ENCODE measurements at places on chromosomes 11 and 22.
A peak's percentile ranks its signal among the peaks of the same experiment; 100 is the strongest.

- H3K36me3 ChIP-seq: peaks cover 3% of the 10 kb centered on the region
- no peak for DNase-seq
- H3K27ac ChIP-seq: no peak overlapping the region
- H3K27me3 ChIP-seq: no peaks in the 10 kb centered on the region
- H3K4me1 ChIP-seq: no peaks in the 10 kb centered on the region
Observed at GRCh38 chr22:37971475-37972434, 12.6 kb downstream of the SOX10 start.

GRCh38 chr22:43228330-43228729, 41.4 kb upstream of the TTLL12 start:
- H3K4me1 ChIP-seq: no peaks in the 10 kb centered on the region
- H3K27me3 ChIP-seq: no peaks in the 10 kb centered on the region
- H3K4me3 ChIP-seq: no peak overlapping the region
- no peaks in the 10 kb centered on the region for H3K36me3 ChIP-seq
- no peak for DNase-seq
- no peak overlapping the region for H3K27ac ChIP-seq

DNA sequence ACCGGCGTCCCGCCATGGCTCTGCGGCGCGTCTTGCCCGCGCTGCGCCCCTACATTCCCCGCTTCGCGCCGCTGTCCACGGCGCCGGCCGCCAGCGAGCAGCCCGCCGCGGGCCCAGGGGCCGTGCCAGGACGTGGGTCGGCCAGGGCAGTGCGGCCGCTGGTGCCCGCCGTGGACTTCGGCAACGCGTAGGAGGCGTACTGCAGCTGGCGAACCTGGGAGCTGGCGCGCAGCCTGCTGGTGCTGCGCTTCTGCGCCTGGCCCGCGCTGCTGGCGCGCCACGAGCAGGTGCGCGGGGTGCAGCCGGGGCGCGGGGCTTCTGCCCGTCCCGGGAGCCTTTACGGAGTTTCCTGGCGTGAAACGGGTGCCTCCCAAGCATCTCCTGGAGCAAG, 20.1 kb downstream of the DGCR6L start:
- no peak for DNase-seq
- H3K4me3 ChIP-seq: peak overlapping the region; percentile 63
- H3K36me3 ChIP-seq: no peaks in the 10 kb centered on the region
- H3K4me1 ChIP-seq: peaks cover 3% of the 10 kb centered on the region
- H3K27ac ChIP-seq: peak overlapping the region; percentile 45

- H3K27me3 ChIP-seq: no peaks in the 10 kb centered on the region
- H3K4me3 ChIP-seq: no peak overlapping the region
- DNase-seq: no peak
- H3K36me3 ChIP-seq: no peaks in the 10 kb centered on the region
- H3K4me1 ChIP-seq: peaks cover 88% of the 10 kb centered on the region
- H3K27ac ChIP-seq: no peak overlapping the region
Observed at GRCh38 chr11:44570411-44571155, 5.1 kb downstream of the CD82 start.

DNA sequence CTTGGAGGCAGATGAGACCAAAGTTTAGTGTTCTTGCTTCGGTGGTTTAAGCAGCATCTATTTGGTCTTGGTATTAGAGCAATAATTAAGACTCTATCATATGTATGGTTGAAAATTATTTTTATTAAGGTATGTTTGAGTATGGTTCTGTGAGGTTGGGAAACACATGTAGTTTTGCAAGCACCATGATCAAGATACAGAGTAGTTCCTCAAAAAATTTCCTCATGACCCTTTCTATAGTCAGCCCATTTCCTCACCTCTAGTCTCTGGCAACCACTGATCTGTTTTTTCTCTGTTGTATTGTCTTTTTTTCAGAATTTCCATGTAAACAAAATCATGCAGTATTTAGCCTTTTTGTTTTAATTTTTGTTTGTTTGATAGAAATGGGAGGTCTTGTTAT, 18.4 kb downstream of the MTMR3 start:
- peaks cover 4% of the 10 kb centered on the region for H3K4me1 ChIP-seq
- DNase-seq: no peak
- H3K27ac ChIP-seq: no peak overlapping the region
- H3K27me3 ChIP-seq: no peaks in the 10 kb centered on the region
- H3K36me3 ChIP-seq: no peaks in the 10 kb centered on the region

DNA sequence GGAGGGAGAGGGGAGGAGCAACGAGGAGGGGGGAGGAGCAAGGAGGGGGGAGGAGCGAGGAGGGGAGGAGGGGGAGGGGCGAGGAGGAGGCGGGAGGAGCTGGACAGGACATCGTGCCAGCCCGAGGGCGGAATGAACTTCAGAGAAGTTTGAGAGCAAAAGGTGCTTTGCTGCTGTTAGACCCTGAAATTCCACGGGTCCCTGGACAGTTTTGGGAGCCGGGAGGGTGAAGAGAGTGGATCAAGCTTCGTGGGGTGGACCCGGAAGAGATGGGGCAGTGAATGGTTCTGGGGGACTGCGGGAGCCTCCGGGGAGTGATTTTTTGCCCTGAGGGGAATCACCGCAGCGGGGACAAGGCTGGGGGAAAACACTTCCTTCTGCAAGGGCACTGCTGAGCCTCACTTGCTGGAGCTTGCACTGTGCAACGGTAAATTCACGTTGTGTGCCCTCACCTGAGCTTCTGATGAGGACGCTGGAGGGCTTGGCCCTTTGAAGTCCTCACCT, 10.7 kb upstream of the NLRP6 start:
- no peaks in the 10 kb centered on the region for H3K36me3 ChIP-seq
- H3K27ac ChIP-seq: peak overlapping the region; percentile 80
- peaks cover 26% of the 10 kb centered on the region for H3K4me1 ChIP-seq
- peak; percentile 41 for DNase-seq
- H3K4me3 ChIP-seq: peak overlapping the region; percentile 59

DNA sequence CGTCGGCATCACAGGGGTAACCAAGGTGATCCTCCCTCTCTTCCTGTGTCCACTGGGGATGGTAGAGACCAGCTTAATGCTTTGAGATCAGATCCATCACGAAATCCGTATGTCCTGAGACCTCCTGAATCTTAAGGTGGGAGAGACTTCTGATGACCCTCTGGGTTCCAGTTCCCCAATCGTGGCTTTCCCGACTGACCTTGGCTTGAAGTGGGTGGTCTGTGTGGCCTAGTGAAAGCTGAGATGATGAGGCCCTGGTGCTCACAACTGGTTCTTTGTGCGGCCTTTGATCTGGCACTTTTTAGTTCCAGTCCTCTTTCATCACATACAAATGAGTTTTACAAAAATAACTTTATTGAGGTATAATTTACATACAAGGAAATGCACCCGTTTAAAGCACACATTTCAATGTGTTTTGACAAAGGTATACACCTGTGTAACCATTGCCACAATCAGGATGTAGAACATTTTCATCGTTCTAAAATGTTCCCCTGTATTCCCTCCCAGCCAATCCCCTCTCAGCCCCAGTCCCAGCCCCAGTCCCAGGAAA, 6.1 kb downstream of the MIAT start:
- no peaks in the 10 kb centered on the region for H3K36me3 ChIP-seq
- H3K4me1 ChIP-seq: peaks cover 30% of the 10 kb centered on the region
- H3K27ac ChIP-seq: no peak overlapping the region
- no peak for DNase-seq
- no peaks in the 10 kb centered on the region for H3K27me3 ChIP-seq

- H3K27ac ChIP-seq: peak overlapping the region; percentile 81
- no peak for DNase-seq
- no peak overlapping the region for H3K4me3 ChIP-seq
- H3K27me3 ChIP-seq: no peaks in the 10 kb centered on the region
- H3K4me1 ChIP-seq: peaks cover 47% of the 10 kb centered on the region
Observed at GRCh38 chr11:67284811-67285540, 4.1 kb upstream of the ANKRD13D start.

DNA sequence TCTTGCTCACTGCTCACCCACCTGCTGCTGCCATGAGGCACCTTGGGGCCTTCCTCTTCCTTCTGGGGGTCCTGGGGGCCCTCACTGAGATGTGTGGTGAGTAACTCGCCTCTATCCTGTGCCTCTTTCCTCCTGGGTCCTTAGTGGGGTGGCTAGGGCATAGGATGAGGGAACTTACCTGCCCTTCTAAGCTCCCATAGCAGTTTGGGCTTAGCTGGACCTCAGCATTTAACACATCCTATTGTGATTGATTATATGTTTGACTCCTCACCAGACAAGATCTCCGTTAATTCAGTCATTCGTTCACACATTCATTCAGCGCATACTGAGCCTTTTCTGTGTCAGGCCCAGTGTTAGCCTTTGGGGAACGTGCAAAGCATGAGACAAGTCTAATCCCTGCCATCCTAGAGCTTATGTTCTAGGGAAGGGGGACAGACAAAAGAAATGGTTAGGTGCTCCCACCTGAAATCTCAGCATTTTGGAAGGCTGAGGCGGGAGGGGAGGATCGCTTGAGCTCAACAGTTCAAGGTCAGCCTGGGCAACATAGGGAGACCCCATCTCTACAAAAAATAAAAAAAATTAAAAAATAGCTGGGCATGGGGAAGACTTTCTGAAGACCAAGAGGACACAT, 441 bp downstream of the TCN2 start:
- no peak for DNase-seq
- no peaks in the 10 kb centered on the region for H3K36me3 ChIP-seq
- H3K27me3 ChIP-seq: no peaks in the 10 kb centered on the region
- peak overlapping the region; percentile 81 for H3K4me3 ChIP-seq

GRCh38 chr11:64198511-64198910, 8.0 kb upstream of the FERMT3 start:
- H3K4me1 ChIP-seq: no peaks in the 10 kb centered on the region
- H3K4me3 ChIP-seq: no peak overlapping the region
- no peaks in the 10 kb centered on the region for H3K27me3 ChIP-seq
- H3K27ac ChIP-seq: no peak overlapping the region

DNA sequence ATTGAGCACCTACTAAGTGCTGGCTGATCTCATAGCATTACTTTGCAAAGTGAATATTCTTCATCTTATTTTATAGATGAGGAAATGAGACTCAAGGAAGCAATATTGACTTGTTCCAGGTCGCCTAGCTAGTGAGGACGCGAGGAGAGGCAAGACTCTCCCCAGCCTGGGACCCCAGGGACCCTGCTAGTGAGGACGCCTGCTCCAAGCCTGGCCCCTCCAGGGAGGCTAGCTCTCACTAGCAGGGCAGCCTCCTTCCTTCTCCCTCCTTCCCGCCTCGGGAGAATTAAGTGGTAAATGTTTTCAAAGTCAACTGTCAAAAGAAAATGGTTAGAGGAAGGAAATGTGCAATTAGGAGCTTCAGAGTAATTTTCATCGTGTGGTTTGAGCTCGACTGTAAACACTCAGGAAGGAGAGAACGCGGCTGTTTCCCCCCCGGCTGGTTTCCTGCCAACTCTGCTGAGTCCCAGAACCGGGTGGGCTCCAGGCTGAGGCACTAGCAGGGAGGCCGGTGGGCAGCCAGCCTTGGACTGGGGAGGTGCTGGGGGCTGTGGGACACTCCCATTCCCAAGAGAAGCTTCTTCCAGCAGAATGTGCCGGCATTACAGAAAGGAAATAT, 17.9 kb downstream of the MYEOV start:
- H3K27me3 ChIP-seq: no peaks in the 10 kb centered on the region
- DNase-seq: peak; percentile 31
- H3K36me3 ChIP-seq: no peaks in the 10 kb centered on the region
- H3K4me1 ChIP-seq: peaks cover 23% of the 10 kb centered on the region
- H3K4me3 ChIP-seq: peak overlapping the region; percentile 43

GRCh38 chr11:65279741-65280440, 18.1 kb downstream of the POLA2 start:
- no peak overlapping the region for H3K4me3 ChIP-seq
- no peak overlapping the region for H3K27ac ChIP-seq
- peaks cover 74% of the 10 kb centered on the region for H3K36me3 ChIP-seq
- DNase-seq: no peak
- no peaks in the 10 kb centered on the region for H3K27me3 ChIP-seq
- H3K4me1 ChIP-seq: no peaks in the 10 kb centered on the region

DNA sequence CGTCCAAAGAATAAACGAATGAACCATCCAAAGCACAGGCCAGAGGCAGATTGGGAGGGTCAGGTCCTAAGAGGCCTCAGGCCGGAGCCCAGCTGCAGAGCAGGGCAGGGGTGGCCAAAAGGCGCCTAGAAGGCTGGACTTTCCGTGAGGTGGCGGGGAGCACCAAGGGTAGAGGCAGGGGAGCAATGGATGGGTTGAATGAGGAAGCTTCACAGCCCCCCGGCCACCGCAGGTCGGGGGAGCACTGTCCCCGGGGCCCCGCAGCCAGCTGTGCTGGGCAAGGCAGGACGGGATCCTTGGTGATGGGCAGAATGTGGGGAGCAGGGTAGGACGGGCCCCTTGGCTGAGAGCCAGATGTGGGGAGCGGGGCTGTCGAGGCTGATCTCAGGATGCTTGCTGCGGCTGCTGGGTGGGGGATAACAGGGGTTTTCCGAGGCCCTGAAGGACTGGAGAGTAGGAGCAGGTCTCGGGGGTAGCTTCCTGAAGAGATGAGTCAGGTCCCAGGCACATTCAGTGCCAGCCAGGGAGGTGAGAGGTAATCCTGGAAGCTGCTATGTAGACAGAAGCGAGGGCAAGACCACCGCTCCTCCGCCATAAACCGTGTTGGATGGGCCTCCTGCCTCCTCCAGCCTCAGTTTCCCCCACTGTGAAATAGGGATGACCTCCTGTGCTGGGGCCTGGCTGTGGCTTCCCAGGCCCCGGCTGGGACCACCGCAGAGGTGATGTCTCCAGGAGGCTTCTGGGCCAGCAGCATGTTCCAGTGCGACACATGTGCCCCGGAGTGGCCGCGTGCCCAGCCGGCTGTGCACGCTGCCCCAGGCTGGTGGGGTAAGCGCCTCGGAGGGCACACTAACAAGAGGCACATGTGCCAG, 34.6 kb upstream of the KCNQ1OT1 start:
- no peaks in the 10 kb centered on the region for H3K27me3 ChIP-seq
- no peak overlapping the region for H3K4me3 ChIP-seq
- H3K36me3 ChIP-seq: no peaks in the 10 kb centered on the region
- no peak for DNase-seq

DNA sequence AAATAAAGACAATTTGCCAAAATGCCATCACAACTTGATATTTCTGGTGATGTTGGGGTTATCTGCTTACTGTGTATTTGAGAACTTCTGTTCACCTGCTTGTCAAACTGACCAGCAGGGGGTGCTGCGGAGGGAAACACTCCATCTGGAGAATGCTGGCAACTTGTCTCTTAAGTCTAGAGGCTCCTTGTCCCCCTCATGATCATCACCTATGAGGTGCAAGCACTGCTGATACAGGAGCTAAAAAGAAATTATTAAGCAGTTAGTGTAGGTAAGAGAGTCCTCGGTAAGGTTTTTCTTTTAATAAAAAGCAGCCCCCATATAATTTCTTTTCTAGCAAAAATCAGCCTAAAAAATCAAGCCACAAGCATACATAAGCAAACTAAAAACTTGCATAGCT, 32.7 kb upstream of the GLYATL1B start:
- H3K27ac ChIP-seq: no peak overlapping the region
- H3K4me3 ChIP-seq: no peak overlapping the region
- no peaks in the 10 kb centered on the region for H3K27me3 ChIP-seq
- H3K36me3 ChIP-seq: no peaks in the 10 kb centered on the region
- peak; percentile 56 for DNase-seq
